Stimulated activated CD4-positive, alpha-beta T cell treated with anti-CD3 and anti-CD28 coated beads, Interleukin-1b, Interleukin-23, amount 100 ng/mL, for 1 hour (primary cell): ENCODE measurements at places on chromosomes 4 and X.

DNA sequence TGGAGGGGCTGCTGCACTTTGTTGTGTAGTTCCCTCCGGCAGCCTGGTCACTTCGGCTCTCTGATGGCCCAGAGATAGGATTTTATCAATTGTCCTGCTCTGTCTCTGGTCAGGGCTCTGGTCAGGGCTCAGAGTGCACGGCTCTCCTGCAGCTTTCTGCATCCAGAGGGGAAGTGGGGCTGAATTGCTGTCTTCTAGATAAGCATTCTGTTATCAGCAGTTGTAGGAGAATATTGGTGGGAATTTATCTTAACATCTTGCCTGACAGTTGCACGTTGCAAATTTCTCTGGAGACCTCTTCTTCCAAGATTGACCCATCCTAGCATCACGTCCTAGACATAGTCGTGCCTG lies 62.8 kb downstream of the FAM193A start:
- no peak for DNase-seq

DNA sequence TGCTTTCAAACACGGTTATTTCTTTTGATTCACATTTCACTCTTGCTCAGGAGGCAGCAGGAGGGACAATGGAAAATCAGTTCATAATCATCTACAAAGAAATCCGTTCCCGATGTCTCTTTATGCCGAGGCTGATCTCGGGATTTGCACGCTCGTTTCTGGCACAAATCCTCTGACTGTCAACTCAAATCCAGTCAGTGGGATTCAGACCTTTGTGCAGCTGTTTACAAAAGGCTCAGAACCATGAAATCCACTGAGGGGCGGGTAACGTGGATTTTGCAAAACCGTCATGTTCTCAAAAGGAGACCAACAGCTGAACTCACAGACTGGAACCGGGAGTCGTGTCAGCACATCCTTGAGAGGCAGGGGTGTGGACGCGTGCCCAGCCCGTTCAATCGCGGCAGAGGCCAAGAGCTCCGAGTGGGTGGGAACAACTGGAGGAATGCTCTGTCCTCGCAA lies 46.4 kb downstream of the ACOX3 start:
- DNase-seq, result no peak

DNA sequence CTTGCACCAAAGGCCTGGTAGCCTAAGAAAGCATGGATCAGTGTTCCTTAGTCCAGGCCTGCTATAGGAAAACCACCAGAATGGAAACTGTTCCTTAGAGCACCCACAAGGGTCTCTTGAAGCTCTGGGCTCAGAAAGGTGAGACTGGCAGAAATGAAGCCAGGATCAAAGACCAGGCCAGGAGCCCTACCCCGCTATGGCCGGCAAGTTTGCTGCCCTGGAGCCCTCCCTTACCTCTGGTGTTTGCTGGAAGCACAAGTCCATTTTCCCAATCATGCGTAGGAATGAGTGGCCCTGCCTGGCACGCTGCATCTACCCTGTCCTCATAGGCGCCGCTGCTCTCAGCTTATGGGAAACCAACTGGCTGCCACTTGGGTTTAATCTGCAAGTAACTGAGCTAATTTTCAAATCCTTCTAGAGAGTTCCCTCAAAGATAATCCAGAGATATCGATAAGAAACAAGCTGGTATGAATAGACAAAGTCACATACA lies 37.4 kb downstream of the BCOR start:
- no peak for DNase-seq

- no peak for DNase-seq
Observed at GRCh38 chr4:10417740-10418139, 39.5 kb downstream of the ZNF518B start.

DNA sequence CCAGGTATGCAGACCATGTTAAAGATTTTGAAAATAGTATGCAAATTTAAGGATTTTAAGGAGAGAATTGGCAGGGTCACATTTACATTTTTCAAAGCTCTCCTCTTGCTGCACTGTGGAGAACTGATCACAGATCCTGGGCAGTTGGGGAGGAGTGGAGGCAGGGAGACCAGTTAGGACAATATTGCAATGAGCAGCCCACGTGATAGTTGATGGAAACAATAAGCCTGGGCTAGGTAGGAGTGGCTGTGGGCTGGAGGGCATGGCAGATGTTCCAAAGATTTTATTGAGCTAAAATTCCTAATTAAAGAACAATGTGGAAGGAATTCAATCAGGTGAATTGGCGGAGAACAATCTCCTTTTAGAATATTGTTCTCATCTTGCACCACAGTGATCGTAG lies 50.6 kb downstream of the ENPEP start:
- no peak for DNase-seq

DNA sequence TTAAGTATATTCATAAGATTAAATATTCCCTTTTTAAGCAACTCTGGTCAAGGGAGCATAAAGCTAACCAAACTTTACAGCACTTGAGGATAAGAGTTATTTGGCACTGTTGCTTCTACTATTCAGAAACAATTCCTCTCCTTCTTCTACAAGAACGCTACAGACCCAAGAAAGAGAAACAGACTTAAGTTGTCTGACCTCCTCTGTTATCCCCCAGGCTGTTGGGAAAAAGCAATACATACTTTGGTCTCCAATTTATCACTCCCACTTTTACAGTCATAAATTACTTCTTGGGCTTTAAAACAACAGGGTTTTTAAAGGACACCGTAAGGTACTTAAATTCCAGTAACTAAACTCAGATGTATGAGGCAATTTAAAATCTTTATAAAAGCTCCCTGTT lies 147.4 kb downstream of the COL25A1 start:
- no peak for DNase-seq

- DNase-seq, result no peak
Observed at GRCh38 chr4:69104719-69105275, 8.5 kb downstream of the UGT2B7 start.

DNA sequence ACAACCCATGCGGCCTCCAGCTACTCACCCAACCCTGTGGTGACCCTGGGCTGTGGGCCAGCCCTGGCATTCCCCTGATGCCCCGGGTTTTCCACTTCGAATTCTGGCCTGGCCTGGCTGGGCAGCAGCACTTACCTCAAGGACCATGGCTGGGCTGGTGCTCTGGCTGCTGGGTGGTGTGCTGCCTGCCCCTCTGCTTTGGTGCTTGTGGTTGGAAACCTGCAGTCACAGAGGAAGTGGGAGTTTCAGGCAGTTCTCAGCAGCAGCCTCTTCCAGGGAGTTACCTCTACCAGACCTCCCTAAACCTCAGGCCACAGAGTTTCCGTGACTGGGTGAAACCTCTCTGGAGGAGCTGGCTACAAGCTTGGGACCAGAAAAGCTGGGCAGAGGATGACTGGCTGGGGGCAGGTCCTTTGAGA lies at the start of gene CXCR3:
Gene CXCR3 (minus strand): TSS at position 209 of the 419 bp plus-strand sequence. CDS start 62 bp downstream, at position 147.
- no peak for DNase-seq

DNA sequence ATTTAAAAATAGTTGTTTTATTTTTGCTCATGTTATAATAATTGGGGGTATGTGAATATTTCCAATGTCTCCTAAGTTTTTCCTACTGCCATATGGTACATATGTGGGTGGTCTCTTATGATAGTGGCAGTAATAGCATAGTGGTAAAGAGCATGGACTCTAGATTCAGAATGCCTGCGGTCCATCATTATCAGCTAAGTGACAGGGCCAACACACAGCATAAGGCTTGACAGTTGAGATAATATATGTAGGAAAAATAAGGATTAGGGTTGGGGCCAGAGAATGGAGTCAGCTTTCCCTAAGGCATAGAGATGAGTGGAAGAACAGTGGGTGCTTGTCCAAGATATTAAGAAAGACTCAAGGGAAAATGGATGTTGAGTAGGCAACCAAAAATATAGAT lies 2707.5 kb downstream of the PCDH7 start:
- DNase-seq, result no peak

DNA sequence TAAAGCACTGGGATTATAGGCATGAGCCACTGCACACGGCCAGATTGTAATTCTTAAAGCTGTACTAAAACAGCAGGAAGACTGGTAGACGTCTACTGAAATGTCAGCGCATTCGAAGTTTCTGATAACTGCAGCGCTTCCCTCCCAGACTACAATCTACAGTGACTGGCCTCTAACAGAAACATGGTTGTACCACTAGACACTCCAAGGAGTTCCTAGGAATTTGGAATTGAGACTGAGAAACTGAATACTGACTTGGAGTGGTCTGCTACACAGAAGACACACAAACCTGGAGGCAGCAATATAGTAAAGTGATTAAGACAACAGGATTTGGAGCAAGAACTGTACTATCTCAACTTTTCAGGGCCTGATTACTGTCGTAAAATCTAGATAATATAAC lies 937 bp downstream of the HELQ start:
- no peak for DNase-seq

- no peak for DNase-seq
Observed at GRCh38 chr4:118784776-118785175, 51.1 kb downstream of the SEC24D start.

DNA sequence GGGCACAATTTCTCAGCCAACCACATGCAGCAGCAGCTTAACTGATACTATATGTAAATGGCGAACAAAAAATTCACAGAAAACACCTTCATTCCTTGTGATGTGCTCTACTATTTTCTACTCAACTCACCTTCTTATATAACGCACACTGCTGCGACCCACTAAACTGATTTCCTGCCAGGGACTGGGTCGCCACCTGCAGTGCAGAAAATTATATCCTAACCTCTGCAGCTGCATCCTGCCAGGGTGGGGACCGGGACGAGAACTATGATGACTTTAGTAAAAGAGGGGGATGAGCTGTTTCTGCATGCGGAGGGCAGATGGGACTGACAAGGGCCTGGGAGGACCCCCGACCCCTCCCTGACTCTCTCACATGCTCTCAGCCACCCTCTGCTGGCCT lies 27.4 kb downstream of the ABLIM2 start:
- no peak for DNase-seq

DNA sequence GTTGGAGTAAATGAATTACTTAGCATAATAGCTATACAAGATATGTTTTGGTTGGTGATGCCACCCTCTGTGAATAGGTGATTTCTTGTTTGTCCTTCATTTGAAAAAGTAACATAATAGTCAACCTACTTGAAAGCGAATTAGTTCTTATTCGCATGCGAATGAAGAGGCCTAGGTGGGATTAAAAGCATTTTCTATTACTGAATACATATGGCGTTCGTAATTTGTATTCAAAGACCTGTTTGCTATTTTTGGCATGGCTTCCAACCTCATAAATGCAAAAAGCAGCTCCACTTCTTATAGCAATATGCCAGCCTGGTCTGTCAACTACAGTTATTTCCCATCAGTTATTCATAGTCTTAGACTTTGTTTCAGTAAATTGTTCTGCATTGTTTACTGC lies 261.3 kb downstream of the TENM3 start:
- DNase-seq, result no peak

- DNase-seq, result no peak
Observed at GRCh38 chr4:35789899-35790574, 454.3 kb downstream of the ARAP2 start.

GRCh38 chrX:37357436-37357835 lies 8.3 kb downstream of the PRRG1 start:
- no peak for DNase-seq

GRCh38 chr4:121041307-121042090 lies 30.8 kb downstream of the NDNF start:
- no peak for DNase-seq

- no peak for DNase-seq
Observed at GRCh38 chrX:49977319-49978090, 55.1 kb downstream of the CLCN5 start.

DNA sequence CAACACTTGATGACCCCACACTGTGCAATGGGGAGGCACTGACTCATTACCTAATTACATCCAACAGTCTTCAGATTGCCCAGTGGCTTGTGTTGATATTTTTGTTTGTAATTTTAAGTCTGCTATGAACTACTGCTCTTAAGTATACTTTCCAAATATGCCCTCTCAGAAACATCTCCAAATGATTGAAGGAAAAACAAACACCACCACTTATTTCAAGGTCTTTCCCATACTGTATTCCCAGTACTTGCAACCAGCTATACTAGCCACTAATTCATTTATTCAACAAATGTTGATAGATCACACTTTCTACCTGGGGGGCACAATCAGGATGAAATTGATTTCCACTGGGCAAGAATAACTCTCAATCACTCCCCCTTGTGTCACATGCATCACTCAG lies 302.2 kb upstream of the CPEB2 start:
- no peak for DNase-seq
